ENCODE measurements at places on chromosomes 7 and 10.

GRCh38 chr10:108130575-108130974 lies 966.1 kb upstream of the SORCS1 start:
- no peak for DNase-seq

- DNase-seq: no peak
Measured at GRCh38 chr7:71613313-71613712, 481.4 kb downstream of the GALNT17 start.

GRCh38 chr7:33334349-33334748 lies 205.0 kb downstream of the BBS9 start:
- DNase-seq: no peak

GRCh38 chr10:127848226-127848625 lies 44.5 kb downstream of the CLRN3 start:
- peak; percentile 21 for DNase-seq

GRCh38 chr10:86329093-86329710 lies 37.4 kb downstream of the GRID1 start:
- DNase-seq: no peak

DNA sequence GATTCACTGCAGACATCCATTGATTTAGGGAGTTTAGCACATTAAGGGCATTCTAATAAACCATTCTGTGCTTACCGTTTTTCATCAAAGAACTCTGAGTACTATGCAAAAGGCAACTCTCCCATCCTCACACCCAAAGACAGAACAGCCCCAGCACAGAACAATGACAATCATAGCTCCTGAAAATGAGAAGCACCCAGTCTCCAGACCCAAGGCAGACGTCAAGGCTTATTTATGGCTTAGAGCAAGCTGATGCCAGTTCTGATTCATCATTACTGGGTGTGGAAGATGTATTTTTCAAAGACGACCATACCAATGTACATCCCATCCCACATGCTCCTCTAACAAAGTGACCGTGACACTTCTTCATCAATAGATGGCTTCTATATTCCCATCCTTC lies 67.6 kb downstream of the OSBPL3 start:
- no peak for DNase-seq

DNA sequence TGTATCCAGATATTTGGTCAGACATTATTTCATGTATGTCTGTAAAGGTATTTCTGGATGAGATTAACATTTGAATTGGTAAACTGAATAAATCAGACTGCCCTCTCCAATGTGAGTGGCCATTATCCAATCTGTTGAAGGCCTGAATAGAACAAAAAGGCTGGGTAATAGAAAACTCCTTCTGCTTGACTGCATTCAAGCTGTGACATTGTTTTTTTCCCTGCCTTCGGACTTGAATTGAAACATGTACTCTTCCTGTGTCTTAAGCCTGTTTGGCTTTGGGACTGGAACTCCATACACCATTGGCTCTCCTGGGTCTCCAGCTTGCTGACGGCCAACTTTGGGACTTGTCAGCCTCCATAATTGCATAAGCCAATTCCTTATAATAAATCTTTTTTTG lies 36.0 kb upstream of the ARHGAP21 start:
- DNase-seq: no peak

GRCh38 chr7:50228148-50228547 lies 76.4 kb upstream of the IKZF1 start:
- no peak for DNase-seq

GRCh38 chr7:93375603-93376002 lies 143.4 kb downstream of the VPS50 start:
- no peak for DNase-seq

DNA sequence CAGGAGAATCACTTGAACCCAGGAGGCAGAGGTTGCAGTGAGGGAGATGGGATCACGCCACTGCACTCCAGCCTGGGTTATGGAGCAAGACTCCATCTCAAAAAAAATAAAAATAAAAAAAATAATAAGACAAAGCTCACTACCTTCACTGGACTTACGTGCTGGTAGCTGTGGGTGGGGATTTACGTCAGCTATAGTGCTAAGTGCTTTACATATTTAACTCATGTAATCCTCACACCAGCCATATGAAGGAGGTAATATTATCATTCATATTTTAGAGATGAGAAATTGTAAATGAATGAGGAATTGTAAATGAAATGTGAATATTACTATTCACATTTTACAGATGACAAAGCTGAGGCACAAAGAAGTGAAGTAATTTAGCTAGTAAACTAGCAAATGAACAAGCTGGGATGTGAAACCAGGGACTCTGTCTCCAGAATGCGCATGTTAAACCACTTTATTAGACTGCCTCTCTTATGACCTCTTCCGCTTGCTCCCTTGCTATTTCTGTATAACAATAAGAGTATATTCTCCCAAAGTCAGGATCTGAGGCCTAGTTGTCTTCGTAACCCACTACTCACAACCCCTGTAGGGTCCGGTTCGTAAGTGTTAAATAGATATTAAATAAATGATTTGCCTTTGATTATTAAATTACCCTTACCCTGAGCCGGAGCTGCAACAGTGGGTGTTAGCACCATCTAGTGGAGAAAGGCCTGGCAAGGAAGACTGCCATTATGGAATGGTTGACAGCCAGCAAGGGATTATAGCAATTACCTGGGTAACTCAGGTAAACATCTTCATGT lies 70.2 kb downstream of the HTR7 start:
- DNase-seq: peak; percentile 25

DNA sequence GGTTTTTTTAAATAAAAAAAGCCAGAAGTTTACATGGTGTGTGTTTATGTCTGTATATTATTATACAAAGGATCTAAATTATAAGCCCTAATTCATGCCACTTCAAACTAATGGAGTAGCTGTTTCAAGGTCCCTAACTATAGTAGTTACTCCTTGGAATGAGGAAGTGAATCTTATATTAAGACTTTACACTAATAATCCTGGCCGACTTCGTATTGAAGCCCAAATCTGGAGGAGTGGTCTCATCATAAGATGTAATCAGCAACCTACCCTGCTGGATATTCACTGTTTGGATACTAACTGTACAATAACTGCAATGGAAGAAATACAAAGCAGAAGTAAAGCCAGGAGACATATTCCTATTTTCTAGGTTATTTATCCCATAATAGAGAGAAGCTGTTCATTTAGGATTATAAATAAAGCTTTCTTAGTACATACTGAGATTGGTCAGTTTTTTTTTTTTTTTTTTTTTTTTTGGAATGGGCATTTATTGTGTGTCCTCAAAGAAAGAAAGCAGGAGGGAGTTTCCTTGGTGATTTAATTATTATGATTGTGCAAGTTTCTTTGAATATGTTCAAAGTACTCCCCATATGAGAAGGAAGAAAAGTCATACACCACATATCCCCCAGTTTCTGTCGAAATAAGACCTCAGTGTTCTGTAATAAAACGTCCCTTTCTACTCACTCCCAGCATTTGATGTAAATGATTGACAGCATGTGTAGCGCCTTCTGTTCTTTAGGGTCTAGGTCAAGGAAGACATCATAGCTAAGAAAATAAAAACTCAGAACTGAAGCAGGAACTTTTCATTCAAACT lies 397.8 kb downstream of the EXOC4 start:
- no peak for DNase-seq

- DNase-seq: no peak
Measured at GRCh38 chr7:46191776-46192175, 270.7 kb upstream of the IGFBP3 start.
